ENCODE measurements at places on chromosomes 3 and 15. TPM values are rescaled to one million over a fixed set of nuclear protein-coding genes. Genes with fewer than 3 reads are reported as not detected.

The FBXW12 gene
- polyA plus RNA-seq, result not detected

The IGDCC3 gene
- 0.11 TPM for polyA plus RNA-seq

The ALPK3 gene
- polyA plus RNA-seq, result not detected

The EIF4G1 gene
- 183 TPM for polyA plus RNA-seq

The OSTN gene
- polyA plus RNA-seq, result not detected

The HACD2 gene
- 29.6 TPM for polyA plus RNA-seq

The ZNF774 gene
- 1.6 TPM for polyA plus RNA-seq

The PPARG gene
- polyA plus RNA-seq, result 0.49 TPM

The SLC49A4 gene
- polyA plus RNA-seq, result 13.8 TPM

The MESP2 gene
- not detected for polyA plus RNA-seq

The XCR1 gene
- polyA plus RNA-seq, result not detected

The PLEKHO2 gene
- 32.3 TPM for polyA plus RNA-seq

Data from GM23248 (cell line).